ENCODE measurements at places on chromosomes 12 and 14. TPM values are rescaled to one million over a fixed set of nuclear protein-coding genes. Genes with fewer than 3 reads are reported as not detected.

DNA sequence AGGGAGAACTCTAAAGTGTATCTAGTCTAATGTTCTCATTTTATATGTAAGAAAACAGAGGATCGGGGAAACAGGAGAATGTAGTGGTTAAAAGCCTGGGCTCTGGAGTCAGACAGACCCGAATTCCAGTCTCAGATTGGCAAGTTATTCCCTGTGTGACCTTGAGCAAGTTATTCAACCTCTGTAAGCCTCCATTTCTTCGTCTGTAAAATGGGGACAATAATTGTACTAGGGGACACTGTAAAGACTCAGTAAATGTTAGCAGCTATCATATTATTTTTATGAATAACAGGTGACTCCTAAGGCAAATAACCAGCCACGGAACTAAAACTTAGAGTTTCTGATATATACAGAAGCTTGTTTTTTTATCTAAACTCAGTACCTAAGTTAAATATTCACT lies 152.1 kb downstream of the APAF1 start:
- DNase-seq: no peak

DNA sequence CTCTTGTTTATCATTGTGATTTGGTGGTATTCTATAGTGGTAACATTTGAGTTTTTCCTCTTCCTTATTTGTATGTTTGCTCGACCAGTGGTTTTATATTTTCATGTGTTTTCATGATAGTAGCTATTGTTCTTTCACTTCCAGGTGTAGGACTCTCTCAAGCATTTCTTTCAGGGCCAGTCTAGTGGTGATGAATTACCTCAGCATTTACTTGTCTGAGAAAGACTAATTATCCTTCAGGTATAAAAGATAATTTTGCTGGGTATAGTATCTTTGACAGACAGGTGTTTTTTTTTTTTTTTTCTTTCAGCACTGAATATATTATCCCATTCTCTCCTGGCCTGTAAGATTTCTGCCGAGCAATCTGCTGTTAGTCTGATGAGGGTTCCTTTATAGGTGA lies 35.0 kb upstream of the CCND2 start:
- no peak for DNase-seq

GRCh38 chr12:46556105-46556559 lies 183.6 kb upstream of the SLC38A2 start:
- DNase-seq: no peak

Gene IFI27
- 143 TPM for total RNA-seq

Gene TMEM117
- 6.0 TPM for total RNA-seq

Gene NPFF
- total RNA-seq: not detected

Gene PTPRO
- 4.6 TPM for total RNA-seq
